ENCODE measurements at places on chromosomes 7 and 10.

DNA sequence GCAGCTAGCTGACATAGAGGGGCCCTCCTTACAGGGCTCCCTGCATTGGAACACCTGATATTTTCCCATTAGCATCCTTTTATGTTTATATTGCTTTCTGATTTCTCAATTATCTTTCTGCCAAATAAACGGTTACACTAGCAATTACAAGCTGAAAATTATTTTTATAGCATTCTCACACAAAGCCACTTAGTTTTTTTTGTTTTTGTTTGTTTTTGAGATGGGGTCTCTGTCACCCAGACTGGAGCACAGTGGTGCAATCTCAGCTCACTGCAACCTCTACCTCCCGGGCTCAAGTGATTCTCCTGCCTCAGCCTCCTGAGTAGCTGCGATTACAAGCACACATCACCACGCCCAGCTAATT lies 9.9 kb upstream of the ZC3HAV1 start:
- no peak for DNase-seq

DNA sequence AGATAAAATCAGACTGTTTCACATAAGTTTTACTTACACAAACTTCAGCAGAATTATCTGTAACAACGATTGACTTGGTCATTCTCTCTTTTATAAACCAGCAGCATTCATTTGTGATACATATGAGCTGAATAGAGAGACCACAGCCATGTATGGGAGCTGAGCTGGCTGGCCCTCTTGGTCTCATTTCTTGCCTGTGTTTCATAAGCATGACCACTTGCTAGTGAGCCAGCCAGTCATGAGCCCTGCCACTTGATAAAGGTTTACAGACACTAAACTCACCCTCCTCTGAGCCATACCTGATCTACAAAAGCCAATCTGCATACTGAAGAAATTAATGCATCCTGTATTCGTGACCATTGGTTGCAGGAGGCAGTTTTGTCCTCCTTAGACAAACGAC lies 82.1 kb downstream of the PKD1L1 start:
- no peak for DNase-seq

DNA sequence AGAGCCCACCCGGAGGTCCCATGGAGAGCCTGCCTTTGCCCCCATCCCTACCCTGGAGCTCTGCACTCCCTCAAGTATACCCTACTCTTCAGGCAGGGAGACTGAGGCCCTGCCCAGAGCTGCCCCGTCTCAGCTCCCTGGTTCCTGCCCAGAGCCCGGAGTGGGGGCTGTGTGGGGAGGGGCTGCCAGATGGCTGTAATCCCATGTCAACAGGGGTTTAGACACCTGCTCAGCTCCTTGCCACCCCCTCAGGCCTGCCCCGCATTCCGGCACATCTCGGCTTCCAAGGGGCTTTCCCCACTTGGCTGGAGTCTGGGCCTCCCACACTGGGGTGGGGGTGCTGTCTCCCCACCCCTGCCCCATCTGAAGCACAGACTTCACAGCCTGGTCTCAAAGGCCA lies 20.9 kb upstream of the LFNG start:
- no peak for DNase-seq

DNA sequence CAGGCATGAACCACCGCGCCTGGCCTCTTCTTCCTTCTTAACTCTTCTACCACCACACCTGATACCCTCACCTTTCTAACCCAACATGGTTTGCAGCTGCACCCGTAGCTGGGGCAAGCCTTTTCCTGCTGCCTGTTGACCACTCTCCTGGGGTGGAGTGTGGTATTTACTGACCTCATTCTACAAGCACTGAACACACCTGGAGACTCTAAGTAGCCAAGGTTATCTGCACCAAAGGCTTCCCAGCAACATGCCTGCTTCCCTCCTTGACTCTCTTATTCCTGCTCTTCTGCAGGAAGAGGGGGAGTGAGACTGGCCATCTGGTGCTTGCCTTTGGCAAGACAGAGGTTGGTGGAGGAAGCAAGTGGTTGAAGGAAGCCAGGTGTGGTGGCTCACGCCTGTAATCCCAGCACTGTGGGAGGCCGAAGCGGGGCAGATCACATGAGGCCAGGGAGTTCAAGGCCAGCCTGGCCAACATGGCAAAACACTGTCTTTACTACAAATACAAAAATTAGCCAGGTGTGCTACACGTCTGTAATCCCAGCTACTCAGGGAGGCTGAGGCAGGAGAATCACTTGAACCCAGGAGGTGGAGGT lies 10.1 kb downstream of the ACTR1A start:
- no peak for DNase-seq

GRCh38 chr10:3773460-3774017 lies 11.5 kb downstream of the KLF6 start:
- DNase-seq, result no peak

DNA sequence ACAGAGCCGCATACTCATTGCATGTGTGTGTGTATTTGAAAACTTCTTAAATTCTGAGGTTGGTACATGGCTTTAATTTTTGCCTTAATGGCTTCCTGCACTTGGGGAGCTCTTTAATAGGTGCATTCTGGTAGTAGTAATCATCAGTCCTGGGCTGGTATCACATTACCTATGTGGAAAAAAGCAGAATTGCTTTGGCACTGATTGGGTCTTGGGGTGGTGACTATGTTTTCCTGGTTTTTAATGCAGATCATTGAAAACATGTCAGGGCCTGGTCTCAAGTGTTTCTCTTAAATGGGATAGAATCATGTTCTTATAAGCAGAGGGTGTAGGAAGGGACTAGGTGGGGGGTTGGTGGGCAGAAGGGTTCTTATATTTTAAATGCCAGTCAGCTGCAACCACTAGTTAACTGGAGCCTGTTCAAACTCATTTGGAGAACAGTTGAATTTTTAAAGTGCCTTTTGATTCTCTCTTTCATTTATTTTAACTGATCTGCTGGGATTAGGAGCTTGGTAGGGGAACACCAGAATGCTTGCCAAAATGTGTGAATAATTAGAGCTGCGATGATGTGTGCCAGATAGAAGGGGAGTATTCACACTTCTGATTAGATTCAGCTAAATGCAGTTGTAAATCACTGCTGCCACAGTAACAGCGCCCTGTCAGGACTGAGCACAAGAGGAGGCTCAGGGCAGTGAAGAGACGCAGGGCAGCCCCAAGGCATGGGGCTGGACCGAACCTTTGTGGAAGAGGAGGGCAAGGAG lies 633.5 kb upstream of the GALNT17 start:
- DNase-seq, result no peak

- no peak for DNase-seq
Observed at GRCh38 chr7:149873970-149874643, 338 bp downstream of the ATP6V0E2 start.

DNA sequence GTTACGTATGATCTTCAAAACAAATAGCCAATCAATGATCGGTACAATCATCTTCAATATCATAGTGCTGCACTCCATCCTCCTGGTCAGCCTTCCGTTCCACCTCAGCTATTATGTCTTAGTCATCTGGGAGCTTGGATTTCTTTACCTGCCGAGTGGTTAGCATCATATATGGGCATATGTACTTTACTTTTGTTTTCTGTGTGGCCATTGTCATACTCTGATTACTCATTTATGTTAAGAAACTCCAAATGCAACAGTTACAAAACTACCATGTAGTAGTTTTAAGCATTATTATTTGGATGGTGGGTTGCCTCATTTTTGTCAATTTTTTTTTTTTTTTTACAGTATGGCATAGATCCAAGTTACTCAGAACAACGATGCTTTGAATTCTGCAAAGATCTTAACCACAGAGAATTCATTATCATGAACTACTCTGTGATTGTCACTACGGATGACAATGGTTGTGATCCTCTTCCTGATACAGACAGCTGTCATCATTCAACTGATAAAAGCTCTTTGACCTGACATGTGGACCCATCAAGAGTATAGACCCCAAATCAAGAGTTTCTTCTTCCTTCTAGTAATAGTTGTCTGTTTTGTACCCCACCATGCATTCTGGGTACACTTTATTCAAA lies 52.1 kb upstream of the NME8 start:
- DNase-seq, result no peak

DNA sequence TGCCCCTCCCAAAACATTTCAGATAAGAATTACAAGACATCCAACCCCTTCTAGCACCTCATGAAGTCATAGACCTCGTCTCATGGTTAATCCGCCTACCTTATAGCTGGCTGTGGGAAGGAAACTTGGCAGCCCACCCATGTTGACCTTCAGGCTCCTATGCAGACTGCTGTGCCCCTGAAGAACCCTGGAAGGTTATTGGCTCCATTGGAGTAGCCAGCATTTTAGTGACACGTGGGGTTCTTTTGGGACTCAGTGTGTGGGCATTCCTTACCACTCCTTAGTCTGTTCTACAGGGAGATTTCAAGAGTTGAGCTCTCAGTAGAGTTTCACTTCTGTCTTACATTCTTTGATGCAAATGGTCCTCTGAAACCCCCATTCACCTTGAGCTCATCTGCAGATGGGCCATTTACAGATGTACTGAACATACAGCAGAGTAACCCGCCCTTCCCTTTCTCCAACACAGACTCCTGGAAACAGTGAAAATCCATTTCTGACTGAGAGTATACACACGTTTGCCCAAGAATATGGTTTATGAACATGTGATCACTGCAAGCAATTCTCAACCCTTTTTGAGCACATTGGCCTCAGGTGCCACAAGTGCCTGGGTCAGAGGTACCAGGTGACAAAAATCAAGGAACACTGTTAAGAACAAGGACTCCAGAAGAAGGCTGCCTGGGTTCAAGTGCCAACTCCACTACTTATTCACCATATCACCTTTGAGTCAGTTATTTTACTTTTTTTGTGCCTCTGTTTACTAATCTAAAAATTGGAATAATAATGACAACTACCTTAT lies 54.0 kb upstream of the HECW1 start:
- no peak for DNase-seq

- no peak for DNase-seq
Observed at GRCh38 chr10:85635650-85636049, 730.9 kb downstream of the GRID1 start.

- DNase-seq, result no peak
Observed at GRCh38 chr7:113392841-113393540, 274.6 kb upstream of the SMIM30 start.

DNA sequence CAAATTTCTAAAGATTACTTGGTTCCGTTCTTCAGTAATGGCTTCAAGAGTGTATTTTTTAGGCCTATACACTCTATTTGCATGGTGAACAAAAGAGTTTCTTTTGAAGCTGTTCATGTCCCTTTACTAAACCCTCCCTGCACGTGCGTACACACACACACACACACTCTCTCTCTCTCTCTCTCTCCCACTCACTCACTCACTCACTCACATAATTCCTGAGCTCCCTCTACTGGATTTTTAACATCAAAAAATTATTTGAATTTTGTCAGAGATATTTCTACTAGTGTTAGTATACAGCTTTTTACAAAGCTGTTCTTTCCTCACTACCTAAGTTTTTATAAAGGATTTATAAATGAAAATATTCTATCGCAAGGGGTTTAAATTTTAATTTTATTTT lies 85.9 kb downstream of the UBE3C start:
- DNase-seq, result no peak

GRCh38 chr7:98213888-98214810 lies 2.9 kb downstream of the BHLHA15 start:
- no peak for DNase-seq

- no peak for DNase-seq
Observed at GRCh38 chr7:48365010-48365409, 193.8 kb downstream of the ABCA13 start.

DNA sequence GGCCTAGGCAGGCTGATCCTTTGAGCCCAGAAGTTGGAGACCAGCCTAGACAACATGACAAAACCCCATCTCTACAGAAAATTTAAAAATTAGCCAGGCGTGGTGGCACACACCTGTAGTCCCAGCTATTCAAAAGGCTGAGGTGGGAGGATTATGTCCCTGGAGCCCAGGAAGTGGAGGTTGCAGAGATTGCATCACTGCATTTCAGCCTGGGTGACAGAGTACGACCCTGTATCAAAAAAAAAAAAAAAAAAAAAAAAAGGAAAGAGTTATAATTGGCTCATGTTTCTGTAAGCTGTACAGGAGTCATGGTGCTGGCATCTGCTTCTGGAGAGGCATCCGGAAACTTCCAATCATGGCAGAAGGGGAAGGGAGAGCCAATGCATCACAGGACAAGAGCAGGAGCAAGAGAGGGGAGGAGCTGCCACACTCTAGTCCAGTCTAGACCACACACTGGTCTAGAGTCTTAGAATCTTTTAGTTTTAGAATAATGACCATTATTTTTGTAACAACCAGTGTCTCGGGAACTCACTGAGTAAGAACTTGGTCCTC lies 16.8 kb downstream of the DOCK1 start:
- no peak for DNase-seq

GRCh38 chr7:17186745-17187530 lies 111.5 kb upstream of the AHR start:
- DNase-seq, result no peak
